ENCODE measurements at places on chromosomes 11 and 22.

DNA sequence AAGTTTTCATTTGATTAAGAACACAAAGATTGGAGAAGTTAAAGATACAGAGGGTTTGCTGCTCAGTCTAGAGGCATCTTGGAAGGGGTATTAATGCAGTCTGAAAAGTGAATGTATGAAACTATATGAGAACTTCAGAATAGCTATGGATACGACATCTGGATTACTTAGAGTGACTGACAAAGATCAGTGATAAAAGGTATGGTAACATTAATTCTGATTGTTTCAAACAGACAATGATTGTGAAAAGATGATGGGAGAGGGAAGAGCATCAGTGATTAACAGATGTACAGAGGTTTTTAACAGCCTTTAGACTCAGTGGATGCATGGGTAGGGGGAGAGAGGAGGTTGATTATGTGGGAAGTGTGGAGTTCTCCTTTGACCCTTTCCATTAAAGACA is 919.4 kb upstream of the CNTN5 start:
- DNase-seq = no peak

- DNase-seq = no peak
Measured at GRCh38 chr11:85695546-85695945, 9.6 kb upstream of the CCDC89 start.

- no peak for DNase-seq
Measured at GRCh38 chr11:62487738-62488551, 58.7 kb downstream of the AHNAK start.

DNA sequence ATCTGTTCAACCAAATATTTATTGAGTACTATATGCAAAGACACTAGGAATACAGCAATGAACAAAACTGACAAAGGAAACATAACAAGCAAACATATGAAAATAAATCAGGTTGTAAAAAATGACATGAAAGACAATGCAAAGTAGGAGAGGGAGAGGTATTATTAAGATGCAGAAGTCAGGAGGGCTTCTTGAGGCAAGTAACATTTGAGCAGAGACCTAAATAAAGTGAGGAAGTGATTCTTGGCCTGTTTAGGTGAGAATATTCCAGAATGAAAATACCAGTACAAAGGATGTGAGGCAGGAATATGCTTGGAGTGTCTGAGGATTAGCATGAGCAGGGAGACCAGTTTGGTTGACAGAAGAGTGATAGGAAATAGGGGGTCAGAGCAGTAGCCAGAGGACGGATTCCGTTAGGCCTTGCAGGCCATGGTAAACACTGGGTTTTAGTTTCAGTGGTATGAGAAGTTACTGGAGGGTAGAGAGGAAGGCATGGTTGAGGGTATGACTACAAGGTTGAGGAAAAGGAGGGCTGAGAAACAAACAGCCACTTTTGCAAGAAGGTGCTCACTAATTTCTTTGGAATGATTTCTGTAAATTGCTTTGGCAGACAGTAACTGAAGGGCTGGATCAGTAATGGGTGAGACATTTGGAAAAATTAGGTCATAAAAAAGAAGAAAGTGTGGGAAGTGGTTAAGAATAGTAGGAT is 191.9 kb downstream of the SWAP70 start:
- DNase-seq = no peak

DNA sequence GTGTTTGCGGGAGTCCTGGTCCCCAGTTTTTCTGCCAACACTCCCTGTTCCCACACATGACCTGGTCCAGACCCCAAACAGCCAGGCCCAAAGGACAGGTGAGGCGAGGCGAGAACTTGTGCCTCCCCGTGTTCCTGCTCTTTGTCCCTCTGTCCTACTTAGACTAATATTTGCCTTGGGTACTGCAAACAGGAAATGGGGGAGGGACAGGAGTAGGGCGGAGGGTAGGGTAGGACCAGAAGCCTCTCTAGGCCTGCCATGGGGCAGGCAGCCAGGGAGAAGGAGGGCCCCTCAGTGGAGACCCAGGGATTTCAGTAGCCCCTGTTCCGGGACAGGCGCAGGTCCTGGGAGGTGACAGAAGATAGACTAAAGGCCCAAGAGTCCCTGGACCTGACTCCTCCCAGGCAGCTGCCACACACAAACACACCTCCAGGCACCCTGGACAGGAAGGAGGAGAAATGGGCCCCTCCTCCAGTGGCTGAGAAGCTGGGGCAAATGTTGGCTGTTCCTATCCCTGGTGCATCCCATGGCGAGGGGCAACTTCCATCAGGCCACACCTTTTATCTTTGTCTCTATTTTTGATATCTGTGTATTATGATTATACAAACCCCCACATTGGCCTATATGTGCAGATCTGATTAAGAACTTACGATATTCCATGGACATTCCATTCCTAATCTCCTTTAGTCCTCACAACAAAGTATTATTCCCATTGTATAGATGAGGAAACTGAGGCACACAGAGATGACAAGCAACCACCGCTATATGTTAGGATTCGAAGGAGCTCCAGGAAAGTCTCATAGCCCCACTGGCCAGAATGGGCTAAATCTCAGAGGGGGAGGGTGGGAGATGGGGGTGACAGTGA is 626 bp upstream of the F2 start:
- DNase-seq = no peak

DNA sequence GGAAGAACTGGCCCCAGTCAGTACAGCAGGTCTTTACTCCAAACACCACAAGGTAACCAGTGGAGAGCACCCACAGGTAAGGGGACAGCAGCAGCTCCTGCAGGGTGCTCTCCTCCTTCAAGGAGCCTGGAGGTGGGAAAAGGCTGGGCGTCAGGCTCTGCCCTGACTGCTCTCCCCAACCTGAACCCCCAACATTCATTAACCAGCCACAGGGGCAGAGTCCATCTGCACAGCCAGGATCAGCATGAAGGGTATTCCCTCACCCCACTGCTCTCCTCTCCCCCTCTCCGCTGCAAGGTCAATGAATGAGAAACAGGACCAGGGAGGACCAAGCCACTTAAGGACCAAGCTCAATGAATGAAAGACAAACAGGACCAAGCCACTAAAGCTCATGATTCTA is 3.7 kb downstream of the SLC37A4 start:
- DNase-seq = no peak

DNA sequence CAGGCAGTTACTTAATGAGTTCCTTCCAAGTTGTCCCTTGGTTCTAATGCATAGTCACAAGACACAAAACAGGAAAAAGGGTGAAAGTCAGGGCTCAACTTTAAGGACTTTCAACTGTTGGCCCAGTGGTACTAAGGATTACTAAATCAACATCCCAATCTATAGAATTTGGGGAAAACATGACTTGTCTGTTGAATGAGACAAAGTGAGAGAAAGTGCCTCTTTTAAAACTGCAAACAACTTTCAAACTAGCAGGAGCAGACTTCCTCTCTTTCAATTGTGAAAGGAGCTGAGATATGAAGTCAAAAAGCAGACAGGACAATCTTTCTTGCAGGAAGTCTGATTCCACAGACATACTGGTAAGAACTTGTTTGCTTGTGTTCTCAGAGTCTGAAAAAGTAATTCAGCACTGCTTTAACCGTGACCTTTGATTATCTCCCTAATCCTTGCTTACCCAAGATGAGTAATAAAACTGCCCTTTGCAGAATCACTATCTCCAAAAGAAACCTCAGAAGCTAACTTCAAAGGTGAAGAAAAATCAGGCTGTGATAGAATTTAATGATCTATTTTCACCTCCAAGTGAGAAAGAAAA is 960.7 kb upstream of the RAG2 start:
- DNase-seq = no peak

- DNase-seq = no peak
Measured at GRCh38 chr22:44371741-44372525, 59.2 kb upstream of the SHISAL1 start.

- no peak for DNase-seq
Measured at GRCh38 chr22:31754813-31755212, 994 bp downstream of the DEPDC5 start.

- DNase-seq = no peak
Measured at GRCh38 chr11:61265357-61265756, 24.4 kb downstream of the PGA5 start.

GRCh38 chr11:1346669-1347390 is 37.4 kb upstream of the TOLLIP start:
- DNase-seq = no peak

DNA sequence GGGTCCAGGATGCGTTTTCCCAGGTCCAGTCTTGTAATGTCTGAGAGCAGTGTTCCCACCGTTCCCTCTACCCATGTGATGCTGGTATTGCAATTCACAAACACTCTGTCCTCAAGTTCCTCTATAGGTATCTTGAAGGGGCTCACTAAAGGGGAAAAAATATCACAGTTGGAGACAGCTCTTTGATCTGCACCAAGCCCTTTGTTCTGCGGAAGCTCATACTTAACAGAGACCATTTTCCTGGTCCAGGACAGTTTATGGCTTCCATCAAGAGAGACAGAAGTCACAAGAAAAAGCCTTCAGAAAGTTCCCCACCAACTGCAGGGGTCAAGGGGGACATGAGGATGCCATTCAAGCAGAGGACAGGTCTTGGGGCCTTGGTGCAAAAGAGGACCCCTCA is 2.1 kb downstream of the CD3D start:
- no peak for DNase-seq

DNA sequence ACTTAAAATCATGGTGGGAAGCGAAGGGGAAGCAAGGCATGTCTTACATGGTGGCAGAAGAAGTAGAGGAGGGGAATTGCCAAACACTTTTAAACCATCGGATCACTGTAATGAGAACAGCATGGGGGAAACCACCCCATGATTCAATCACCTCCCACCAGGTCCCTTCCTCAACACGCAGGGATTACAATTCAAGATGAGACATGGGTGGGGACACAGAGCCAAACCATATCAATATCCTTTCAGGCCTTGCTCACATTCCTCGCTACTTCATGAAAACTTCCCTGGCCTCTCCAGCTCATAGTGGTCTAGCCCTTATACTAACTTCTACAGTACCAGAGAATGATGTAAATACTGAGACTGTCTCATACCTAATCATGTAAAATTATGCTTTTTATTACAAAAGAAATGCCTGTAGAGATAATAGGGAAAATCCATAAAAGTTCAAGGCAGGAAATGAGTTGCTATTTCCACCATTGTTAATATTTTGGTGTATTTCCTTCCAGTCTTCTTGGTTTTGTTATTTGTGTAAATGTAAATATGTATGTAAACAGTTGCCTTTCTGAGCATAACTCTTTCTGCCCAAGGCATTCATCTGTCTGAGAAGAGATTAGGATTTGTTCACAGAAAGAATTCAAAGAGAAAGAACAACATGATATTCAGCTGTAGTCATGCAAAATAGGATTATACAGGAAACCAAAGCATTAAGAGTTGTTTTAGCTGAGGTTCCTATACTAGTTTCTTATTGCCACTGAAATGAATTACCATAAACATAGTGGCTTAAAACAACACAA is 104.3 kb upstream of the LDLRAD3 start:
- DNase-seq = no peak

- no peak for DNase-seq
Measured at GRCh38 chr22:40368836-40369235, 1.6 kb upstream of the SGSM3 start.

DNA sequence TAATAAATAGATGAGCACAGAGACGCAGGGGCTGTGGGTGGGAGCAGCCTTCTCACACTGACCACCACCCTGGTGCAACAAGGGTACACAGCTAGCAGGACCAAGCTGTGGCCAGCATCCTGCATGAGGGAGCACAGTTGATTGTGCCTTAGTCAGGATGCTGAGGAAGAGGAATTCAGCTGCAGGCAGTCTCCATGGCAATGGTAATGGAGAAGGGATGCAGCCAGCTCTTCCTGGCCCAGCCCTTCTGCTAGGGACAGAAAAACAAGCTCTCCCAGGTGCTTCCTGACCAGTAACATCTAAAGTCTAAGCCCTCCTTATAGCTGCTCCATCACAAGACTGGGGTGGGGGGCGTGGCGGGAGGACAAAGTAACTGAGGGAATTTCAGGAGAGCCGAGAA is 363.5 kb downstream of the BUD13 start:
- no peak for DNase-seq

DNA sequence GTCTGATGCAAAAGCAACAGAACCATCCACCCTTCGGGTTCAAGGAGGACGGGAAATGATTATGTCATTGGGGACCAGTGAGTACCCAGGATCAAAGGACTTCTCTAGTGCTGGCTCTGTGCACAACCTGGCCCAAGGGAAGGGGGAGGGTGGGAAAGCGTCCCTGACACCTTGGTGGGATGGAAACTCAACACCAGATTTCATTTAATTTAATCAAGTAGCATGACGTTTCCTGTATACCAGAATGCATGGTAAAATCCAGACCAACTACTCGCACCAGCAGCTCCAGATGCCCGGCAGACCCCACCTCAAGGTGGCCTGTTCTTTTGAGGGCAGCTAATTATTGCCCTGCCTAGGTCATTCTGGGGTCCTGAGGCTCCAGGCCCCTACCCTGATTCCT is 385.1 kb downstream of the CADM1 start:
- no peak for DNase-seq

- no peak for DNase-seq
Measured at GRCh38 chr11:45163956-45164575, 17.6 kb downstream of the PRDM11 start.

GRCh38 chr22:37973271-37974170 is 10.8 kb downstream of the SOX10 start:
- DNase-seq = no peak

DNA sequence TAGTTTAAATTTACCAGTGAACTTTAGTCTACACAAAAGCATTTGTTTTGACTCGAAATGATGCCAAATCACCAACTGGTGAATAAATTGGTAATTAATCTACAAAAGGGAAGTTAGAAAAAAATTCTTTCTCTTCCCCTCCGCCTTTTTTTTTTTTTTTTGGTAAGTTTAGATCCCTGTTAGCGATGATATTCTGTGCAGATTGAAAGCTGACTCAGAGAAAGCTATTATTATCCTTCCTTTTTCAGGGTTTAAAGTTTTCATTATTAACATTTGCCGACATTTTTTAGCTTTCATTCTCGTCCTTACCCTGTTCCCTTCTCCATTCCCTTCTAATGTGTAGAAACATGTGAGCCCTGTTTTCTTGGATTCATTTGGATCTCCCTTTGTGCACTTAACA is 16.8 kb upstream of the NUP160 start:
- DNase-seq = no peak

GRCh38 chr11:1671658-1672057 is 25.3 kb upstream of the KRTAP5-6 start:
- DNase-seq = no peak

- DNase-seq = no peak
Measured at GRCh38 chr11:2142300-2142759, 3.1 kb upstream of the IGF2 start.

DNA sequence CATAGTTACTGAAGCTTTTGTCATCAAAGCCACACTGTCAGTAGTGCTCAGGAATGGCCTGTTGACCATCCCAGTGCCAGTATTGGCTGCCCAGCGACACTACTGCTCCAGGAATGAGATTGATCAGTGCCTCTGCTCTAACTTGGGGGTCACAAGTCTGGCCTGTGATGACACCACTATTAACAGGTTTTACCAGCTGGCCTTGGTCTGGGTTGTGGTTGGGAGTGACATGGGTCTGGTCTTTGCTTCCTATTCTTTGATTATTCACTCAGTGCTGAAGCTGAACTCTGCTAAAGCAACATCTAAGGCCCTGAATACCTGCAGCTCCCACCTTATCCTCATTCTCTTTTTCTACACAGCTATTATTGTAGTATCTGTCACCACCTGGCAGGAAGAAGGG is 21.5 kb downstream of the OR56B4 start:
- DNase-seq = no peak

GRCh38 chr11:118295815-118296454 is 8.6 kb upstream of the CD3E start:
- peak; percentile 44 for DNase-seq

GRCh38 chr22:26656891-26657851 is at the start of gene MIAT:
Gene MIAT (plus strand): TSS chr22:26657588.
- DNase-seq = no peak

- DNase-seq = no peak
Measured at GRCh38 chr11:127059286-127059685, 58.7 kb upstream of the KIRREL3 start.
